ENCODE measurements at places on chromosomes 12 and 14.

GRCh38 chr12:40001406-40001805, 104.5 kb downstream of the SLC2A13 start:
- DNase-seq, result no peak

DNA sequence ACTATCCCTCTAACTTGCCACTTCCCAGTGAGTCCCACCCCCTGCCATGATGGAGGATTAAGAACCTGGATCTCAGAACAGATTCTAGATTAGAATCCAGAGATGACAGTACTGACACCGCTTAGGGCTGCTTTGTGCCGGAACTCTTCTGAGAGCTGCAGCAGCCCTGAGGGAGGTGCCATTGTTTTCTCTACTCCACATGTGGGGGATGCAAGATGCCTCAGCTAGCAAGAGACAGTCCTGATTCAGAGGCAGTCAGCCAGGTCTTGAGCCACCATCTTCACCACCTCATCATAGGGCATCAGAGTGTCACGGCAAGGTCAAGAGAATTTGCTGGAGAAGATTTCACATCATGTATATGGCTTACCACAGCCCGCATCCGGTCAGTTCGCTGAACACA, 3.4 kb upstream of the PGAM5 start:
- no peak for DNase-seq

DNA sequence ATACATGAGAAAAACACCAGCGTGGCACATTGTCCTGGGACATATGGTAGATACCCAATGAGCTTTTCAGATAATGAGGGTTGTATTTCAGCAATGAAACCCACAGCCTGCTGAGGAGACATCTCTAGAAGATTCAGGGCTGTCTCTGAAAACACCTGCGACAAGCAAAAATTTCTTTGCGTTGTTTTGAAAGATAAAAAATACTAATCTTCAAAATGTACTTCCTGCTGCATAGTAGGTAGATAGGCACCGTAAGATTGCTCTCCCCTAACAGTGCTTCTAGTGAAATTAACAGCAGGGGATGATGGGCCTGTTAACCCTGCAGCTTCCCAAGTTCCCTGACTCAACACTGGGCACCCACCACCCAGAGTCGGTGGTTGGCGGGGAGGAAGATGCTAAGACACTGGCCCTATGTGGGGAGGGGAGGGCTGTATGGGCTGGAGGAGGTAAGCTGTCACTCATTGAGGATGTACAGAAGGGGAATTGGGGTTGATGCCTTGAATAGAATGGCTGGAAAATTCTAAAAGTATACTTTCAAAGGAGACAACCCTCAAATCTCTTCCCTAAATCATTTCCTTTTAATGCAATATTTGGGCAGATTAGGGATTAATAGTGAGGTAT, 20.0 kb downstream of the ZFP36L1 start:
- DNase-seq, result no peak

DNA sequence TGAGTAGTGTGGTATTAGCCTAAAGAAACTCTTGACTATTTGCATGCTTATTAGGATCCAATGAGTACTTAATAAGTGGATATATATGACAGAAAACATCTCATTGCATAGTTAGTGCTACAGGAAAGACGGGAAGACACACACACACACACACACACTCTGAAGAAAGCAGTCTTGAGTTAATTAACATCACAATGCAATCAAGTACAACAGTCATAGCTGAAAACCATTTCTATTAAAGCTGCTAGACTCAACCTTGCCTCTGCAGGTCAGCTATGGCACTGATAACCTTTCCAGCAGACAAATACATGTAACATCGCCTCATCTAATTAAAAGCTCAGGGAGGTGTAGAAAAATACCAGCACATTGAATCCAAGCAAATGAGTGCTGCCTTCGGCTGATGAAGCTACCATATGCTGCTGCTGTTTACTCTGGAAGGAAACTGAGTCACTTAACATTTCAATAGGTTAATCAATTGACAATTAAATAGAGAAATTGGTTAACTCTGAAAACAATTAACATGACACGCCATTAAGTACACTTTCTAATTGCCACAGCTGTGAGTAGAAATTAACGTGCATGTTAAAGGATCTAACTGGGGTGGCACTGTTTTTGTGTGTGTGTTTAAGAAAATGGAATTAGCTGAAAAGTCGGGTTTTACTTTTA, 93.2 kb upstream of the OTX2 start:
- DNase-seq, result no peak

DNA sequence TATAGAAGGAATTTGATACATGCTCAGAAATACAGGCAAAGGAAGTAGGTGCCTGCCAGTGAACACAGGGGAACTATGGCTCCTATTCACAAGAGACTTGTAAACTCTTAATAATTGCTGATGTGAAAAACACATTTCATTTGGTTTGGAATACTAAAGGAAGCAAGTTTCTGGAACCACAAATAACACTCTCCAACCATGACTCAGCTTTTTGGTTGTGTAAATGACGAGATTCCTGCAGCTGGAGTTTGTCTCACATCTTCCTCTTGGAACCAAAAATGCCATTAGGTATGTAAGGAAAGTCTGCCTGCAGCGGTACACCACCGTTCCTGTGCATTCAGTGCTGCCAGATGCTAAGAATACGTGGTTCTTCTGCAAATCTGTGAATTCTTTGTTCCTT, 4.5 kb upstream of the OR11H6 start:
- no peak for DNase-seq

GRCh38 chr14:105894125-105894977, 368.0 kb downstream of the TMEM121 start:
- no peak for DNase-seq

DNA sequence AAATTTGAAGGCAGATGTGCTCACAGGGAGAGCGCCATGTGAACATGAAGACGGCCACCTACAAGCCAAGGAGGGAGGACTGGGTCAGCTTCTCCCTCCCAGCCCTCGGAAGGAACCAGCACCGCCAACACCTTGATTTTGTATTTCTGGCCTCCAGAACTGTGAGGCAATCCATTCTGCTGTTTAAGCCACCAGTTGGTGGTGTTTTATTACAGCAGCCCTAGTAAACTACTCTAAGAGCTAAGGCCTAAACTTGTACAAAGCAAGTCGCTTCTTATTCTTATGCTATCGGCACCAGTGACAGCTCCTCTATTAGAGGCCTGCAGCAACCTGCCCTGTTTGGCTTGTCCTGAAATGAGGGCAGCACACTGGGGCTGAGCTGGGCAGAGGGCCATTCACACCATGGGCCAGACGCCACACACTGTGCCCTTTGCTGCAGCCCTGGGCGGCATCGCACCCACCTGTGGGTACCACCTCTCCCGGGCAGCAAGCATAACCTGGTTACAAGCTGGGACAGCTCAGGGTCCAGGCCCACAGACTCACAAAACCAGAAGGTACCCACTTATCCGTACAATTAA, 62.7 kb downstream of the NOS1 start:
- no peak for DNase-seq

DNA sequence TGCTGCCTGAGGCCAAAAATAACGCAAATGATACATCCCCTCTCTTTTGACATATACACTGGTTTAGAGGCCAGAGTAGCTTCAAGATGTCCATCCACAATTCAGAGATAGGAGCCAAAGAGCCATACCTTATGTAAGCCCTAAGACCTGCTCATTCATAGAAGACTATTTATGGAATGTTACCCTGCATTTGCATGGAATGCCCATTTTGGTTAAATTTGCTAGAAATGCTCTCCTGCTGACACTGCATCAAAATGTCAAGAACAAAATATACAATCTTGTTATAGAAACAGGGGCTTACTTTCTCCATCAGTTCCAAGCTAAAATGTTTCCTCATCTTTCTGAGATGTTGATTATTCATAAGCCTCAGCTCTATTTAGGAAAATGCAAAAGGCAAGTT, 183.3 kb upstream of the CDKN3 start:
- DNase-seq, result no peak

- DNase-seq, result peak; percentile 12
These were observed 30.4 kb downstream of the NUAK1 start for GRCh38 chr12:106108185-106108835.

DNA sequence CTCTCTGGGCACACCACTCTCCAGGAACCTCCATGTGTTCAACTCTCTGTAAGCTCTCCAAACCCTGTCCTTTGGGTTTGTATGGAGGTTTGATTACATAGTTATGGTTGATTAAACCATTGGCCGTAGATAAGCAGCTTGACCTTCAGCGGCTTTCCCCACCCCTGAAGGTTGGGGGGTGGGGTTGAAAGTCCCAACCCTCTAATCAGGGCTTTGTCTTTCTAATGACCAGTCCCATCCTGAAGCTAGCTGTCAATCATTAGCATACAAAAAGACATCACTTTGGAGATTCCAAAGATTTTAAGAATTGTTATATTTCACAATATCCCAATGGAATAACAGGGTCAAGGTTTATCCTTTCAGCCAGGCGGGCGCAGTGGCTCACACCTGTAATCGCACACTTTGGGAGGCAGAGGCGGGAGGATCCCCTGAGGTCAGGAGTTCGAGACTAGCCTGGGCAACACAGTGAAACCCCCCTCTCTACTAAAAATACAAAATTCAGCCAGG, 8.4 kb downstream of the FAM186A start:
- no peak for DNase-seq

- peak; percentile 56 for DNase-seq
These were observed 37.3 kb downstream of the AKAP6 start for GRCh38 chr14:32366256-32366879.

- no peak for DNase-seq
These were observed 59.1 kb upstream of the GALNT9 start for GRCh38 chr12:132388379-132389015.

DNA sequence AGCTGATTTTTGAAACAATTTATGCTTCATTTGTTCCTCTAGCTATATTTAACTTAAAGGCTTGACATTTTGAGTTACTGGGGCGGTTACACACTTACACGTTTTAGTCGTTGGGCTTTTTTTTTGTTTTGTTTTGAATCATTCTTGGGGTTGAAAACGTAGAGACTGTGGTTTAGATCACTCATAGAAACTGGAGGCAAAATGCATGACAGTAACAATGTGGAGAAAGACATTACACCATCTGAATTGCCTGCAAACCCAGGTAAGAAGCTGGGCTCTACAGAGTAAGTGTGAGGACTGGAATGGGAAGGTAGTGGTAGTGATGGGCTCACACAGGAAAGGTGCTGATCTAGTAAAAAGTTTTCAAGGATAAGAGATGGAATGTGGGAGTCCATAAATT, at the start of gene CLEC2D:
Gene CLEC2D, plus strand, starts transcription at position 180 of the 400 bp plus-strand sequence. Its CDS starts 22 bp downstream, at position 202.
- no peak for DNase-seq

DNA sequence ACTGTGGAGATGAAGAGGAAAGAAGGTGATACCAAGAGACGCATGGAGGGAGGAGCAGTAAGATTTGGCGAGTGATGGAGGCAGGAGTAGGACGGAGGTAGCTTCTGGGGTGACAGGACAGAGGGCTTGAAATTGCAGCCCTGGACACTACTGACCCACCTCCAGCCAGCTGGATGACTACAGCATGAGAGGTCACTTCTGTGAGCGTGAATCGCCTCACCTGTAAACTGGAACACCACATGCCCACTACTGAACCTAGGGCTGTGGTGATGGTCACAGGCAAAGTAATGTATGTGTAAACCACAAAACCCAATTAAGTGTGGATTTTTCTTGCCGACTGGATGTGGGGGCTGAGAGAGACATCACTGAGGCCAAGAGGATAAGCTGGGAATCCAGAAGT, 6.6 kb upstream of the KRT4 start:
- DNase-seq, result no peak

- DNase-seq, result no peak
These were observed 39.6 kb downstream of the CCER1 start for GRCh38 chr12:90915353-90915752.

GRCh38 chr12:57072661-57073060, 5.9 kb downstream of the NEMP1 start:
- no peak for DNase-seq

DNA sequence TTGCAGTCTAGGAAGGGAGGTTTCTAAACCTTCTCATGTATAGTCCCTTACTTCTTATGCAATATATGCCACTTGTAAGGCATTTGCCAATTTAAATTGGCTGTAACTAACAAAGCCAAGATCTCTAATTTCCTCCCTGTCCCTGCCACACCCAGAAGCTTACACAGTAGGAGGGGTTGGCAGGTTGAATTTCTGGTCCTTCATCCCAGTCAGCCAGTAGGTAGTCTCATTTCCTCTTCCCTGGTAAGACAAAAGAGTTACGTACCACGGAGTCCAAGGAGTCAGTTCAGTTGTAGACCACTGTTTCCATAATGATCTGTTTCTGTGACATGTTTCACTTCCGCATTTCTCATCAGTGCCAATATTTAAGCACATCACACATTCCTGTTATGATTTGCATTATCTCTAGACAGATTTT, 47.0 kb upstream of the PLBD1 start:
- DNase-seq, result no peak

GRCh38 chr14:68987653-68988036, 8.5 kb upstream of the ACTN1 start:
- no peak for DNase-seq

DNA sequence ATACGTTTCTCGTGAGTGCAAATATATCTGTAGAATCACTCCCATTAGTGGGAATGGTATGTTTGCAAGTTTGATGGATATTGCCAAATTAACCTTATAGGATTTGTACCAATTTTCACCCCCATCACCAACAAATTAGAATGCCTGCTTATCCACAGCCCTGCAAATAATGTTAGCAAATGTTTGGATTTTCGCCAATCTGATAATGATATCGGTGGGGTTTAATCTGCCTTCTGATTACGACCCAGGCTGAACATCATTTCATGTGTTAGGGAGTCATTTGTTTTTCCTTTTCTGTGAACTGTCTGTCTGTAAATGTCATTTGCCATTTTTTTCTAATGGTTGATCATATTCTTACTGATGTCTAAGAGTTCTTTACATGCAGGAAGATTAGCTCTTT, 4.1 kb upstream of the DAZAP2 start:
- no peak for DNase-seq

DNA sequence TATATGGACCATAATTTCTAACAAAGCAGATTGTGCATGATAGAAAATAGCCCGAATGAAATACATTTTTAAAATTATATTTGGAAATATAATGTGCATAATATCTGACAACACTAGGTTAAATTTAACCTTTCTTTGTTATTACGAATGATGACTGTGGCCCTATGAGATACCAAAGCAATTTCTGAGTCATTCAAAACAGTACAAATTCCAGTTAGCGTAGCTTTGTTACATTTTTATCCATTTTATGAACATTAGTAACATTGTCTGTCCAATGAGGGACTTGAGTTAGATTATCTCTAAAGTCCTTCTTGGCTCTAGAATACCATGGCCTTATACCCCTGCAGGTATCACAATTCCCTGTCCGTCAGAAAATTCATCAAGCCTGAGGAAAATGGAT, 39.0 kb upstream of the REP15 start:
- no peak for DNase-seq

GRCh38 chr12:11580125-11580751, 69.2 kb upstream of the ETV6 start:
- no peak for DNase-seq

All from substantia nigra (tissue), 51 donors.